ENCODE measurements at places on chromosomes 2 and 18.

DNA sequence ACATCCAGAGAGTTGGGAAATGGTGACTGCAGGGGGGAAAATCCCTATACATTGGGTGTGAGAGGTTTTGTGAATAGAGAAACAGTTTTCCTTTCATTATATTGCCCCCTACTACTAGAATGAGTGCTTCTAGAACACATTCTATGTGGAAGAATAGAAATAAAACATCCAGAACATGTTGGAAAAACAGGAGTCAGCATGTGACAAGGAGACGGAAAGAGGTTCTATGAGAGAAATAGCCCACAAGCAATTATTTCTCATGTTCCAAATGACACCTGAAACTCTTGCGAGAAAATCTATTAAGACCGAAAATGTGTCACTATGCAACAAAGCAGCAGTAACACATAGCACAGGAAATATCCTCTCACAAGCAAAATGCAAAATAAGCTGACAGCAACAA, 202.7 kb upstream of the SPOPL start:
- peak; percentile 9 for DNase-seq

- DNase-seq, result no peak
Measured at GRCh38 chr2:1793868-1794445, 49.6 kb upstream of the PXDN start.

DNA sequence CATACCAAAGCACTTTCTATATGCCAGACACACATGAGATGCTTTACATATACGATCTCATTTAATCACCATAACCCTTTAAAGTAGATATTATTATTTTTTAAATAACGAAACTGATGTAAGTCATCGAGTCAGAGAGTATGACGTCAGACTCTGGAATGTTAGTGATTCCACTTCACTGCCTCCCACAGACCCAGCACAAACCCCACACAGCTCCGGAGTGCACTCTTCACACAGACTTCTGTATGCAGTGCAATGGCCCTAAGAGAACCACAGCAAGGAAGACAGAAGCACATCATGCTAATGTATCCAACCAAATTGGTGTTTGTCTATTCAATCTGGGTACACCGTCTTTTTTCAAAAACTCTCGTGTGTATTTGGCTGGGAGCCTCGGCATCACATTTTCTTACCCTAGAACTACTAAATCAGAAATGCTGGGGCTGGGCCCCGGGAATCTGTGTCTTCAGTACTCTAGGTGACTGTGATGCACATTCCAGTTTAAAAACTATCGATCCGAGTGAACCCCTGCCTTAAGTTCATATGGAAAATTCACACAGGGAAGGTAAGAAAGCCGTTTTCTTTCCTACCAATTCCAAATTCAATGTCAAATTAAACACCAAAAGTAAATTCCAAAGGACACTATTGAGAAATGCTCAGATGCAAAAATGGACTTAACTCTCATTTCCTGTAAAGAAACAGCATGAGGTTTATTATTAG, 117.7 kb upstream of the ACVR1C start:
- no peak for DNase-seq

DNA sequence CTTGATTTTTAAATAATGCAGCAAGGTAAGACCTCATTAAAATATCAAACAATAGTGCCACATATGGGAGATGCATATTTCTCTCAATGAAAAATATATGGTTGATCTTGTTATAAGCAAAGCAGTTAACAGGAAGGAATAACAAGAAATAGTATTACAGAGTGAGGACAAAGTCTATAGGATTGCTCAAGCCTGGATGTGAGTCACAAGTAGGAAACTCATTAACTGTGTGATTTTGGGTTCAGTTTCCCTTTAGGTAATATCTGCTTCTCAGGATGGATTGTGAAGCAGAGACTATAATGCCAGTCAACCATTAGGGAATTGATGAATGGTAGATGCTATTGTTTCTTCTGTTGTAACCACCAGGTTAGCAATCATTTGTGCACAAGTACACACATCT, 42.9 kb upstream of the SPHKAP start:
- no peak for DNase-seq

GRCh38 chr2:133433455-133434451, 134.5 kb downstream of the NCKAP5 start:
- DNase-seq, result no peak

DNA sequence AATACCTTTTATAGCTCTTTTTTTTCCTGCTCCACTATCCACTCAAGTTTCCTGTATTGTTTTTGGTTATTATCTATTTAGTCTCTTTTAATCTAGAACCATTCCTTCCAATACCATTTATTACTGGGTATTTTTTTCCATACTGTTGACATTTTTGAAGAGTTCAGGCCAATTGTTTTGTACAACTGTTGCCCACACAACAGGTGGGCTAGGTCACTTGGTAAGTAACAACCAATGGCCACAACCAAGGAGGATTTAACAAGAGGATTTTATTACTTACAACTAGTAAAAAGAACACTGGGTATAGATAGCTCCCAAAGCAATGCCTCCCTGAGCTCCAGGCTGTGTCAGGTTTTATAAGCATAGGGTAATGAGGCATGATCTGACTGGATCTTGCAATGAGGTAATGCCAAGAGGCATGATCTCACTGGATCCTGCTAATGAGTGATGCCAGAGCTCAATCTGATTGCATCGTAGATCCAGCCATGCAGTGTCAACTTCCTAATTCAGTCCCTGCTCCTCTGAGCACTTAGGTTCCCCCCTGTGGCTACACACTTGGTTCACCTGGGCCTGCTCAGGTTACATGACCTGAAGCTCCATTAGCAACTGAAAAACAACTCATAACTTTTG, 7.1 kb upstream of the CEP68 start:
- DNase-seq, result no peak

DNA sequence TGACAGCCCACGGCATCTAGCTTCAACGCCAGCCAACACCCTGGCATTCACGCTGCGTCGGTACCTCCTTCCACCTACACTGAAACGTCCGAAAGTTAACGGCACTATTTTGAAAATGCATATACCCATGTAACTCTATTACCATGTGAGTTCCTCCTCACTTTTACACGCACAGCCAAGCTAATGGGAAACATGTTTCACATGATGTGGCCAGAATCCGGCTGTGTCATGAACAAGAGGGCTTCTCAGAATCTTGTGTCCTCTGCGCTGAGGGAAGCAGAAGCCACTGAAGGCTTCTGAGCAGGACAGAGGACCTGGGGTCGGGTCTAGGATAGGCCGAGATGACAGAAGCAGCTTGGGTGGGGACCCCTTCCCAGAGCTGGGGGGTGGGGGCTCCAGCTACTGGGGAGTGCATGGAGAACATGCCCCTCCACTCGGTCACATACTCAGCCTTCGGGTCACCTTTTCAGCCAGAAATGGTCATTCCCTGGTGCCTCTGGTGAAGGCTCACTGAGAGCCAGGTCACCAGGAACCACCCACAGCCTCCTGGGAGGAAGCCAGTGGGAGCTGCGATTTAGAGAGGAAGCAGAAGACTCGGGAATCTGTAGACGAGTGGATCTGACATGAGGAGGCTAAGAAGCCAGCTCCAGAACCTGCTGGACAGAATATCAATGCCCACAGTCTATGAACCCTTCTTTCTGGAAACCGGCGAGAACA, 41.5 kb downstream of the HDAC4 start:
- no peak for DNase-seq

DNA sequence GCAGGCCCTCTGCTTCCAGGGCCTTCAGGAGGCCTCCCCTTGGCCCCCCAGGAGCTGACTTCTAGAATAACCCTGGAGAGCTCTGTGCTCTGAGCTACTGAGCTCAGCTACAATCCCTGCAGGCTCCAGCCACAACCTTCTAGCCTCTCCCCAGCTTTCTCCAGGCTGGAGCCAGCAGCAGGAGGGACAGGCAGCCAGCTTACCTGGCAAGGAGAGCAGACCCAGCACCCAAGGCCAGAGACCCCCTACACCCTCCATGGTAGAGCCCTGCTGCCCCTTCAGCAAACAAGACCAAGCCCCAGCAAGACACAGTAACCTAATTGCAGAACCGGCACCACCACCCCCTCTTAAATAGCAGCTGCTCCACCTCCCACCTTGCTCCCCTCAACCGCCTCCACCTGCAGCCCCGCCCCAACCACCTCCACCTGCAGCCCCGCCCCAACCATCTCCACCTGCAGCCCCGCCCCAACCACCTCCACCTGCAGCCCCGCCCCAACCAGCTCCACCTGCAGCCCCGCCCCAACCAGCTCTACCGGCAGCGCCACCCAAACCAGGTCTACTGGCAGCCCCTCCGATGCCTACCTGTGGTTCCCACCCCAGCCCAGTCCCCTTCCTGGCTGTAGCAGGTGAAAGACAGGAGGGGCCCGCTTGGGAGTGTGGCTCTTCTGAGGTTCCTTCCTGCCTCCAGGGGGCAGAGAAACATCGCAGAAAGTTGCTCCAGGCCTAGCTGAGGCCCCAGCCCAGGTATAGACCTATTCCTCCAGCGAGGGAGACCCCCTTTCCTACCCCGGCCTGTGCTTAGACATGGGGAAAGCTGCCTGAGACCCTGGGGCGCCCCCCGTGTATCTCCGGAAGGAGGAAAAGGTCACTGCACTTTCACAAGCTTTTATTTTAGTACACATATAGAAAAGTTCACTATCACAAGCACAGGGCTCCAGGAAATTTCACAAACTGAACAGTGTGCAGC, at the start of gene ASTL:
TSS of gene ASTL (minus strand) at position 324 of the 967 bp plus-strand sequence. CDS start at position 258, 66 bp downstream.
- peak; percentile 83 for DNase-seq

- peak; percentile 85 for DNase-seq
Measured at GRCh38 chr2:171522052-171522787, at the start of gene CYBRD1. Gene CYBRD1 (plus strand): TSS chr2:171522474. CDS start chr2:171522546, 72 bp downstream.

GRCh38 chr2:110737783-110738182, 5.4 kb downstream of the ACOXL start:
- DNase-seq, result no peak

- no peak for DNase-seq
Measured at GRCh38 chr2:234805836-234806235, 146.0 kb upstream of the SH3BP4 start.

DNA sequence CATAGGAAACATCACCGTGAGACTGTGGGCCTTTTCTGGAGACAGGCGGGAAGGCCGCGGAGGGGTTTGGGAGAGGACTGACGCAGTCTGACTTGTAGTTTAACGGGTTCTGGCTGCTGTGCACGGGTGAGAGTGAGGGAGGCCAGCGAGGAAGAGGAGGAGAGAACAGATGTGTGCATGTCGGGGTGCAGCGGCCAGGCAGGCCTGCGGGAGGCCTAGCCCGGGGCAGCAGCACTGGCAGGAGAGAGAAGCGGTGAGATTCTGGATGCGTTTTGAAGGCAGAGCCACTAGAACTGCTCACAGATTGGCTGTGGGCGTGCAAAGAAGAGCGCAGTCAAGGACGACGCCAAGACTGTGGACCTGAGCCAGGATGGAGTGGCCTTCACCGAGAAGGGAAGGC, 53.9 kb downstream of the PTGR3 start:
- DNase-seq, result no peak

DNA sequence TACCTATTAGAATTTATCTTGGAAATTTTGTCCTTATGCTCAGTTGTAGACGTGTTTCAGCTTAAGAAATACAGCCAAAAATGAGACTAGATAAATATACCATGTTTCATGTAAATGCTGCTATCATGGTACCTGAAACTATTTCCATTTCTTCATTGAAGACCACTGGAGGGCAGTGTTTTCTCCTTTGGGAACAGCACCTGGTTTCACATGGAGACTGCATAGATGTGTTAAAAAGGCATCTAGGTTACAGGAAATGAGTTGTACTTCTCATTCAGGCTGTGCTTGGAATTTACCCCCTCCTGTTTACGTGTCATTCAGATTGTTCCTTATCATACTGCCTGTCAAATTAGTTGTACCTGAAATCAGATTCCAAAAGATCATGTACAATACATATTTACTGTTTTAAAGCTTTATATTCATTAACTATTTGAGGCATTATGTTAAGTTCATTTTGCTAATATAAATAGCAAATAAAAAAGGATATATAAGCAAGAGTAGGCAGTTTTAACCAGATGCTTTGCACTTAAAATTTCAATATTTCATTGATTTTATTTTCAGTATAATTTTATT, 57.3 kb upstream of the PSMD14 start:
- DNase-seq, result peak; percentile 32

GRCh38 chr2:200199576-200200263, 106.8 kb upstream of the SPATS2L start:
- no peak for DNase-seq

DNA sequence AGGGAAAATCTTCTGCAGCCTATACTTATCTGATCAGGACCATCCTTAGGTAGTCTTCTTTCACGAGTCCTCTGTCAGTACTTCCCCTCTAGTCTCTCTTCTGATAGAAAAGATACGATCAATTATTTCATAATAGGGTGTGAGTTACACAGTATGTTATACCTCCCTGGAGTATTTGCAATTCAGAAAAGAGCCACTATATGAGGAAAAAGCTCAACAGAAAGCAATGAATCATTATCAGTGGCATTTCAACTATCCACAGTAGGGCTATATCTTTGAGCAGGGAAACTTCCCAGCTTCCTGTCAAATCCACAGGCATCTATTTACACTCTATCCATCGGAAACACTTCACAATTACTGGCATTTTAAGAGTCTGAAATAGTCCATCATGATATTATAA, 105.3 kb upstream of the ACVR2A start:
- no peak for DNase-seq

GRCh38 chr2:210092791-210093190, 78.4 kb downstream of the KANSL1L start:
- no peak for DNase-seq

DNA sequence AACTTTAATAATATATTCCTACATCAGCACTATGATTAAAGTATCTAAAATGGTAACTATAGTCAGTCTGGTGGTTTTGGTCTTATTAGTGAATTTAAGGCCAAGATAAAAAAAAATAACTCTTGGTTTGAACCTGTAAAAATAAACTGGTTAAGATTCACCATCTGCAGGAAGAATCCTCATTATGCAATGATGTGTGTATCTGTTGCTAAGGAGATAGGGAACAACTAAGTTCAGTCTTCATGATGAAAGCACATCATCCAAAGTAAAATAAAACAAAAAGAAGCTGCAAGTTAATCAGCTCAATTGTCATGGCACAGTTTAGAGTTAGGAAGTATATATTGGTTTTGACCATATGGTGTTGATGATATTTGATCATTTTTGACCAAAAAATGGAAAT, 466.0 kb downstream of the NYAP2 start:
- DNase-seq, result no peak

- DNase-seq, result no peak
Measured at GRCh38 chr2:163077241-163077640, 238.7 kb upstream of the KCNH7 start.

GRCh38 chr2:218284106-218284811, 8.0 kb downstream of the TMBIM1 start:
- peak; percentile 84 for DNase-seq

- DNase-seq, result peak; percentile 99
Measured at GRCh38 chr2:8681786-8682692, at the start of gene ID2. Gene ID2 (plus strand): TSS chr2:8682056. CDS start chr2:8682166, 110 bp downstream.

GRCh38 chr2:133658020-133658903, 90.0 kb upstream of the NCKAP5 start:
- DNase-seq, result no peak

All from GM13977 (cell line).